ACHN (cell line): ENCODE measurements at places on chromosomes 6 and 20.

- no peak for DNase-seq
Measured at GRCh38 chr6:11609324-11610071, 71.9 kb downstream of the TMEM170B start.

DNA sequence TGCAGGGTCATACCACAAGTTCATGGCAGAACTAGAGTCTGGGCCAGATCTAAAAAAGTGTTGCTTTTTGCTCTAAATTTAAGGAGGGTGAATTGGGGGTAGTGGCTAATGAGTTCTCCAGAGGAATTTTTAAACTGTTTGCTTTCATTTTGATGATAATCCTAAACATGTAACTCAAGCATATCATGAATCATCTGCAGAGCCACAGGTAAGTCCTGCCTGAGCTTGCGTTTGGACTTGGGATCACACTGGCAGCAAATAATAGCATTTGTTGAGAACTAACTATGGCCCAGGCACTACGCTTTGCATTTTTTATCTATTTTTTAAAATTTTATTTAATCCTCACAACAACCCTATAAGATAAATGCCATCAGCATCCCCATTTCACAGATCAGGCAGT lies 27.4 kb downstream of the FAM110A start:
- no peak for DNase-seq

DNA sequence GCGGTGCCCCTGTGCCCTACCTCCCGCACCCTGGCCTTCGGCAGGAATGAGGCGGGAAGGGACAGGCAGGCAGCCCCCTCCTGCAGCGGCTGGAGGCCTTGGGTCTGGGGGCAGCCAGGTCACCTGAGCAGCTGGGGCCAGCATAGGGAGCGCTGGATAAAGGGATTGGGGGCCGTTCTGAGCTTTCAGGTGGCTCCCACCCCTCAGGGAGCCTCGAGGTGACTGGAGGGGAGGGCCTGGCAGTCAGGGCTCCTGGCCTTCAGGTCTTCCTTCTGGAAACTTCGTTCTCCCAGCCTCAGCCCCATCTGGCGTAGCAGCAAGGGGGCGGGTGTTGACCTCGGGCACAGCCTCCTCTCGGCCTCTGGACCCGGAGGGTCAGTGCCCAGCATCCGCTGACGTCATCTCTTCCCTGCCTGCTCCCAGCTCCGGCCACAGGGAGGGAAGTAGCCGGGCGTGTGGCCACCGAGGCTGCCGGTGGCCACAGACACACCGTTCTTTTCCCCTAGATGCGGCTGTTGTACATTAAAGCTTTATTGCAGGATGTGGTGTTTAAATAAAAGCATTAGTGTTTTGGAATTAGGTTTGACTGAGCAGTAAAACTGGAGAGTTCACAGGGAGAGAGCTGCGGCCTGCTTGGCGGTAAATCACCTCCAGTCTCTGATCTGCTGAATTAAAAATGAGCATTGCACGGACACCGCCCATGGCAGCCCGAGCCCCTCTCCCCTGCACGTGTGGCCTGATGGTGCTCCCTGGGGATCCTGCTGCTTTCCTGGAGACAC lies 80.0 kb upstream of the GATA5 start:
- DNase-seq: no peak

DNA sequence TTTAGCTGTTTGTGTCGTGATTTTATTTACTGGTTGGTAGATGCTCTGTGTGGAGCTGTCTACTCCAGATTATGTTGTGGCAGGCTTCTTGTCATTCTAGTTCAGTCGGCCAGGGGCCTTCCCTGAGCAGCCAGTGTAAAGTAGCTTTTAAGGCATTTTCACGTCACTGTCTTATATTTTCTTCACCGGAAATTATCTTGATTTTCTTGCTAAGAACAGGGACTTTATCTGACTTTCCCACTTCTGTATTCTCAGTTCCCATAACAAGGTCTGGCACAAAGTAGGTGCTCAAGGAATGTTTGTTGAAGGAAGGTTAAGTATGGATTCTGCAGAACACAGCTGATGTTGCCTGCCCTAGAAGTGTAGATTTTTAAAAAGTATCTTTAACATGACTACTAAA lies 868 bp downstream of the LTV1 start:
- peak; percentile 14 for DNase-seq

GRCh38 chr6:109477725-109478124 lies 5.3 kb downstream of the ZBTB24 start:
- no peak for DNase-seq

DNA sequence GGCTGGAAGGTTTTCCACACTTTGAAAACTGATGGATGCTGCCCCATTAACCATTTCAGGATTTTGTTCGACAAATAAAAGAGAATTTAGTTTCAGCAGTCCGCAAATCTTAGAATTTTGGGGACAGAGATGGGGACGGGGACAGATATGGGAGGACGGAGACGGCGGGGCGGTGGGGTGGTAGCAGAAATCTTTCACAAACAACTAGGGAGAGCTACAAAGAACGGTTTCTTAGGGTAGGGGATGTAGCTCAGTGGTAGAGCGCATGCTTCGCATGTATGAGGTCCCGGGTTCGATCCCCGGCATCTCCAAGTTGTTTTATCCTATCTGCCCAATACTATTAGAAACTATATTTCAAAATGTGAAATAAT lies 15.1 kb downstream of the HMGN4 start:
- DNase-seq: peak; percentile 68

- no peak for DNase-seq
Measured at GRCh38 chr6:126738146-126738545, 380.3 kb upstream of the RSPO3 start.

DNA sequence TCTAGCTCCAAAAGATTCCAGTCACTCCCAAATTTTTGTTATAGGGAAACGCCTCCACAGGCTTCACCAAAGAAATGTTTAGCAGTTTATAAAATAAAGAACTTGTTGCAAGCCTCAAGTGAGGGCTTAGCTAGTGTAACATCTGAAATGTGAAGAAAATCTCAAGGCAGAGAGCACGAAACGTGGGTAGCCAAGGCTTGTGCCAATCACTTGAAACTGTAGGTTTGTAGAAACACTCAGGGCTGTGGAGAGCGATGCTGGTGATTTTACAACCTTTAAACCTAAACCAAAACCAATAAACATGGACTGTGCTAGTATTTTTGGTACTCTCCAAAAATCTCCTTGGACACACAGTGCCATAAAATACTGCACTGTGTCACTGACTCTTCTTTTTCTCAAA lies 108.1 kb upstream of the TRAF3IP2 start:
- no peak for DNase-seq

DNA sequence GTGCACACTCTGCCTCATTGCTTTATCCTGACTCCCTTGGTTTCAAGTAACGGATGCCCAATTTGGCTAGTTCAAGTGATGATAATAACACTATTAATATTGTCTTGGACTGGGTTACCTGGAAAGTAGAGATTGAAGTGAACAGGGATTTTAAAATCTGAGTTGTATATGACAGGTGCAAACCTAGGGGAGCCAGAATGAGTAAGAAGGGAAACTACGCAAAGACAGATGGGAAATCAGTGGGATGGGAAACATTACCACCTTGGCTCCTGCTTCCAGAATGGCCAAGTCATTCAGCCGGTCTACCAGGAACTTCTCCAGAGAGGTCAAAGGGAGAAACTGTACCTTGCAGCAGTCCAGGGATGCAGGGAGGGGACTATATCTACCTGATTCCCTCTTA lies 41.9 kb downstream of the OGFRL1 start:
- no peak for DNase-seq

GRCh38 chr6:131644921-131645320 lies 7.8 kb downstream of the ENPP3 start:
- no peak for DNase-seq

DNA sequence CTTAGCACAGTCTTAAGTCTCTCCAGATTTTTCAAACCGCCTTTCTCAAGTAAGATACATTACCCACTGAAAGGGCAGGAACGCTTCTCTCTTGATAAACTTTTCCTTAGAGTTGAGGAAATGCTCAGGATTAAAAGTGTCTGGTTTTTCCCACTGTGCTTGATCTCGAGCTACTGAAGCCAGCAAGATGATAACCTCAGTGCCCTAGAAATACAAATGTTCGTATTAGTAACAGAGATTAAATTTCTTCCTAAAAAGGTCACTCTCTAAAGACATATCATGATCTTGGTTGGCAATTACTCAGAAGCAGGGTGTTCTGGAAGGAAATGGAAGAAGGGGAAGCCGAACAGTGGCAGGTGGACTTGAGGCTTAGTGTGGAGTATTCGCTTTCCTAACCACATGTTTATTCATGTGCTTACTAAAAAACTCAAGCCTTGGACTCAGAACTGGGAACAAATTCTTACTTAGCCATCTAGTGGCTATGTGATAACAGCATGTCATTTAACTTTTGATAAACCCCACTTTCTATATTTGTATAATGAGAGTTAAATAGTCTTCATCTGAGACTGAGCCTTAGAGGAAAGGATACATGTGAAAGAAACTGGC lies 20.1 kb downstream of the C6orf141 start:
- DNase-seq: peak; percentile 28

- DNase-seq: no peak
Measured at GRCh38 chr20:37920270-37920669, 17.3 kb downstream of the VSTM2L start.

GRCh38 chr6:138953451-138953850 lies 34.6 kb downstream of the REPS1 start:
- DNase-seq: no peak

DNA sequence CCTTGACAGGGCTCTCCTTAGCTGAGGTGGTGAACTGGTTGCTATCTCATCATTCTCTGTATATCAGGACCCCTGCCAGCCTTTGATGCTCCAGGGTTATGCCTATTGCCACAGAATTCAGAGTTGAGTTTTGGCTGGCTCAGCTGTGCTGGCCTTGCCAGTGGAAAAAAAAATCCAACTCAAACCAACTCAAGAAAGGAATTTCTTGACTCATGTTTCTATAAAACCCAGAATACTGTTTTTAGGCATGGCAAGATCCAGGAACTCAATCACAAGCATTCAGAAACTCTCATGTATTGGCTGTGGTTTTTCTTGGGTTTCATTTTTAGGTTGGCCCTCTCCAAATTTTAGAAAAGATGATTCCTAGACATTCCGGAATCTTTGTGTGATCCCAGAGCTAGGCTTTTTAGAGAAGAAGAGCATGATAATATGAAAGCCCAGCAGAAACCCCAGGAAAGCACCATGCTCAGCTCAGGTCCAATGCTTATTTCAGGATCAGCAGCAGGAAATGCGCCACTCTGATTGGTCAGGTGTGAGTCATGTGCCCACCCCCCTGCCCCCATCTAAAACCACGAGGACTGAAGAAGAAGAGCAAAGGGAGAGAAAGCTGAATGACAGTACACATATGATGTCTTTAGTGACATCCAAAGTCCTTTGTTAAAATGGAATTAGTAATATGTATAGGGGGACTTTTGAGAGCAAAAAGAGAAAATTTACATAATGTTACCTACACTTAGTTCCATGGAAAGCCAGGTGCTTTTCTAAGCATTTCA lies 122.9 kb downstream of the RNF144B start:
- DNase-seq: no peak

GRCh38 chr6:145147559-145147958 lies 587.8 kb downstream of the EPM2A start:
- peak; percentile 15 for DNase-seq

DNA sequence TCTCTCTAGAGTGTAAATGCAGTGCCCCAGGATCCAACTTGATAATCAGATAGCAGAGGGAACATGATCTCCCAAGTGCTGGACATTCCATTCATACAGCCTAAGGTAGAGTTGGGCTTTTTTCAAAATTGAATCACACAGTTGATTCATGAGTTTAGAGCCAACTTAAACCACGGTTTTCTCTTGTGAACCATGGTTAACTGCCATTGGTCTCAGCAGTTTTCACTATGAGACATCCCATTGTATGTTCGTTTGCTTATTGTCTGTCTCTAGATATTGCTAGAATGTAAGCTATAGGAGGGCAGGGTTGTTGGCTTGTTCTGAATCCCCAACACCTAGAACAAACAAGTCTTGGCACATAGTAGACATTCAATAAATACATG lies 37.2 kb upstream of the TAF8 start:
- DNase-seq: peak; percentile 34

- DNase-seq: no peak
Measured at GRCh38 chr20:4667371-4667773, 54.3 kb upstream of the PRND start.

DNA sequence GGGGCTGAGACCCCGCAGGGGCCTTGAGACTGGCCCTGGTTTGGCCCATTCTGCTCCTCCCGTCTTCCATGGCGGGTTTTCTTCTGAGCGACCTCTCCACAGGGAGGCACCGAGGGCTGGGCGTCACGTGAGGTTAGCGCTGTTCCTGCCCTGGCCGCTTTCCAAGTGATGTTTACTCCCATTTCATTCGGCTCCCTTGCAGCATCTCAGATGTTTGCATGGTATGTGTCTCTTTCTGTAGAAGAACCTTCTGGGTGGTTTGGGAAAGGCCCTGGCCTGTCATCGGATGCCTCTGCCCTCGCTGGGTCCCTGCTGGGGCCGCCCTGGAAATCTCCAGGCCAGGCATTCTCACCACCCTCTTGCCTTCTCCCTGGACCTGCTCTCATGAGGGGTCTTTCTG lies 17.3 kb downstream of the RAMACL start:
- no peak for DNase-seq

DNA sequence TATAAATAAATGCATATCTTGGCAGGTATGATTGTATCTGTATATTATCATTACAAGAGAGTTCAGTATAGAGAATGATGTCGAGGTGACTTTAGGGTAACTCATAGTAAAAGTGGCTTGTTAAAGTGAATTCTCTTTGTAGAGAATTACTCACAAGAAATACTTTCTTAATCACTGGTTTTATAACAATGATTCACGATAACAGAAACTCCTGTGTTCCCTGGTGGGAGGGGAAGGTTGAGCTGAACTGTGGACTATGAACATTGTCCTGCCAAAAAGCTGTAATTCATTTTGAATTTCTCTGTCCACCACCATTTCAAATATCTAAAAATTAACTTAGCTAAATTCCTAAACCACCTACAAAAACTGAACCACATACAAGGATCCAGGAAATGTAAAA lies 7.7 kb downstream of the TPMT start:
- peak; percentile 39 for DNase-seq

DNA sequence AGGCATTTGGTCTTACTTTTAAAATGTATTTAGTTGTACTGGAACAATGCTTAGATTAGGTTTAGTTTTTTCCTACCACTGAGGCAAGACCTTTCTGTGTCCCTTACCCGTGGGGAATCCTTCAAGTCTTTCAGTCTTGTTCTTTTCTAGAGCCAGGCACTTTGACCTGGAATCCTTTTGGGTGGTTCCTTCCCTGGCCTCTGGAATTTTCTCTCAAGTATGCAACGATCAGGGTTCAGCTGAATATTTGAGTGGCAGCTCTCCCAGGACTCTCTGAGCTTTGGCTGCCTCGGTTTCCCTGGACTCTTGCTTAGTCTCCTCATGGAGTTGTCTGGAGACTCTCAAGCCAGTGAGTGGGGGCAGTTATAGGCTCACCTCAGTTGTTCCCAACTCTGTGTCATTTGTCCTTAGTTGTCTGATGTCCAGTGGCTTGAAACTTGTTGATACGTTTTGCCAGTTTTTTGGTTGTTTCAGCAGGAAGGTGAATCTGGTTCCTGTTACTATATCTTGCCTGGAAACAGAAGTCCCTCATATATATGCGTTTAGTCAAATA lies 118.1 kb downstream of the QKI start:
- DNase-seq: no peak

DNA sequence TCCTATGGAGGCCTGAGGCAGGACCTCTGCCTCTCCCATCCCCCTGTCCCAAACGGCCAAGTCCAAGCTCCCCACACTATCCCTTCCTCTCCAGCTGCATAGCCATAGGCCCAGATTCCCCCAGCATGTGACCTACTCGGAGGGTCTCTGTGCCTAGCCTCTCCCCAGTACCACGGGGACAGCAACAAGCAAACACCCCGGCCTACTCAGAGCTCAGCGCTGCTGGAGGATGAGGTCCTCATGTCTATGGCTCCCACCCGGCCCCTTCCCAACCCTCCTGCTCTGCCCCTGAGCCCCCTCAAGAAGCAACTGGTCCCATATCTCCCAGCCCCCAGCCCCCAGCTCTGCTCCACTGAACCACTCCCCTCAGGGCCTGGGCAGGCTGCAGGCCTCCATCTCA lies 24.2 kb downstream of the RNASET2 start:
- DNase-seq: no peak
